ENCODE measurements at places on chromosomes 2 and 18.
A peak's percentile ranks its signal among the peaks of the same experiment; 100 is the strongest.

DNA sequence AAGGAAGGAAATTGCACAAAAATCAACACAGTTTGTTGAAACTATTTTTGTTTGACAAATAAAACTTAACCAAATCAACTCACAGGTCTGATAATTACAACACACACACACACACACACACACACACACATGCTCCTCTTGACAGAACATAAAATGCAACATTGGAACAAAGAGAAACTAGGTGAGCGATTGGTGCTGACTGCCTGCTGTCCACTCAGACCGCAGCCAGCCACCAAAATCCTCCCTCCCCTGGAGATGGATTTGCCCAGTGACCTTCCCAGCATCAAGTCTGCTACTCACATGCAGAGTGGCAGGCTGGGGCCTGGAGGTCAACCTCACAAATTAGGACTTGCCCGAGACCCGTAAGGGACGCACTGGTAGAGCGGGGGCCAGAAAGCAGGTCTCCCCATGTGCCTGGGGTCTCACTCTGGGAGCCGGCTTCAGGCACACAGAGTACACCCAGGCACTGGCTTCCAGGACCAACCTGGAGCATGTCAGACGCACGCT lies 61.4 kb downstream of the DIPK1C start:
- DNase-seq, result no peak

GRCh38 chr2:206443735-206444527 lies 599 bp downstream of the ADAM23 start:
- DNase-seq, result peak; percentile 7

- DNase-seq, result no peak
Observed at GRCh38 chr2:224780106-224780505, 63.9 kb upstream of the CCDC195 start.

DNA sequence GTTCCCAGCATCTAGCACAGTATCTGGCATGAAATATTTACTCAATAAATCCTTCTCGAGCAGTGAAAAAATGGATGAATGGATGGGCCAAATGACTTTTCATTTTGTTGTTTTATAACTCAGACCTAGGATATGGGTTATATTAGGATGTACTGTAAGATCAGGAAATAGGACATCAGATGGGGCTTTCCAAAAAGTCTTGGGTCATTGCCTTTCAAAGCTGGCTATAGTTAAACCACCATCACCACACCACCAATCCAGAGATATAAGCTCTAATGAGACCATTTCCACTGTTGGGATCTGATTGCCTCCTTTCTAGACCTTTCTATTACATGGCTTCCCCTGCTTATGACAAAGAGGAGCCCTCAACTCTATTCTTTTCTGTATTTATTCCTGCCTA lies 525.0 kb upstream of the TCF4 start:
- DNase-seq, result no peak

GRCh38 chr2:144120487-144120886 lies 399.4 kb downstream of the ZEB2 start:
- no peak for DNase-seq

GRCh38 chr2:214808981-214809750 lies at the start of gene BARD1:
Gene BARD1 (minus strand): TSS chr2:214809683. CDS start chr2:214809569, 114 bp downstream.
- DNase-seq, result peak; percentile 58

DNA sequence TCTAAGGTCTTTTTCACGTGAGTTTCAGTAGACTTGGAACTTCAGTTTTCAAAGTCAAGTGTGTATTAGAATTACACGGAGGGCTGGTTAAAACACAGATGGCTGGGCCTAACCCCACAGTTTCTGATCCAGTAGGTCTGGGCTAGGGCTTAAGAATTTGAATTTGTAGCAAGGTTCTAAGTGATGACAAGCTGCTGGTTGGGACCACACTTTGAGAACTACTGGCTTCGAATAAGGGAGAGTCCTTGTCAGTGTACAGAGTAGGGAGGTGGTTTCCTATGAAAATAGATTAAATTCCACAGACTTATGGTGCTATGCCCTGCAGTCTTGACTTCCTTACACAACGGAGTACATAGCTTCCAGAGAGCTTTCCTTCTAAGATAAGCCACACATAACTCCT lies 4.5 kb downstream of the RHOB start:
- DNase-seq, result peak; percentile 42

DNA sequence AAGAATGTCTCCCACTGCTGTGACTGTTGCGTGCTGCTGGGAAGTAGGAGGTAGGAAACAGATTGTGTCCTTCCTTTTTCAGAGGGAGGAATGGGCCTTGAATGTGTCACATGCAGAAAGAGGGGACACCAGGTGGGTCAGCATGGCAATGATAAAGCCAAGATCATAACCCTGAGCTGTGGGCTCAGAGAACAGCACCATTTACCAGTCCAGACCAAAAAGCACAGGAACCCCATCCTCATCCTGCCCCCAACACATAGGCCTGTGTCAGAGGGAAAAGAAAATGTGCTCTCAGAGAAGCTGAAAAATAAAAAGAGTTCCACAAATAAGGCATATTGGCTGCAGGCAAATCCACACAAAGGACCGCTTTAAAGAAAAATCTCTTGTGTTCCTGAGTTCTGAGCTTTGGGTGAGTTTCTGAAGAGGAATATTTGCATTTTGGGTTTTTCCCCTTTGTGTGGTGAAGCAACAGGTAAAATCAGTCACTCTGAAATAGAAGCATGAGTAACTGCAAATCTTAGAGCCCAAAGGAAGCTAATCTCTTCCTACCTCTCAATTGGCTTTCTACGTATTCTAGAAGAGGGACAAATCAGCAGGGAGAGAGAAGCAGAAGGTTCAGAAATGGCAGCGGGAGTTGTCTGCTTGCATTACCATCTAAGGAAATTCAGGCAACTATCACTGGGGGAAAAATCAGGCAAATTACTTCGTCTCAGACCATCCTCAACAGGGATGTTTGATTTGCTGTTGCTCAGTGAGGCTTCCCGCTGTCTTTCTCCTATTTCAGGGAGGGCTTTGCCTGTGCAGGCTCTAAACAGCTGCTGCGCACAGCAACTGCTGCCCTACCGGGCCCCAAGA lies 106.8 kb downstream of the BCL11A start:
- DNase-seq, result no peak

DNA sequence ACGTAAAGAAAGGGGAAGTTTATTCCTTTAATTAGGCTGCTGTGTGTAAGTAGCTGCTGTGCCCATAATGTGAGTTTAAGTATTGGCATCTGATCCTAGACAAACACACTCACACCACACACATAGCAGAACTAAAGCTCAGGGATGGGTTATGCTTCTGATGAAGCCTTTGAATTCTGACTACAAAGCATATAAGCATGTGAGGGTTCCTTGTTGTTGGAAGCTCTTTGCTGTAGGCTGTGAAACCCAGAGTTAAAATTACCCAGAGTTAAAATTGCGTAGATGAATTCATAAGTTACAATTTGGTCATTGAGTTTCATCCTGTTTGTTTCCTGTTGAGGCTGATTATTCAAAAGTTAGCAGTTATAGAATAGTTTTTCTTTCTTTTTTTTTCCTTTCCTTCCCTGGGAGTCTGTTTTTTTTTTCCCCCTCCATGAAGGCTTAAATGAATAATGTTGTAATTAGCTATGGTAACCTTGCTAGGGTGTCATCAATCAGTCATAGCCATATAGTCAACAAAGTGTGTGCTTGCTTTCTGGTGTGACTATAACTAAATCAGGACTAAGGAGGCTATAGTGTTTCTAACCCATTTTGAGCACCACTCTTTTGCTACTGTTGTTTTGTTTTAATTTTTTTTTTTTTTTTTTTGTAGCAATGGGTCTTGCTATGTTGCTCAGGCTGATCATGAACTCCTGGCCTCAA lies 426.1 kb downstream of the PARD3B start:
- no peak for DNase-seq

DNA sequence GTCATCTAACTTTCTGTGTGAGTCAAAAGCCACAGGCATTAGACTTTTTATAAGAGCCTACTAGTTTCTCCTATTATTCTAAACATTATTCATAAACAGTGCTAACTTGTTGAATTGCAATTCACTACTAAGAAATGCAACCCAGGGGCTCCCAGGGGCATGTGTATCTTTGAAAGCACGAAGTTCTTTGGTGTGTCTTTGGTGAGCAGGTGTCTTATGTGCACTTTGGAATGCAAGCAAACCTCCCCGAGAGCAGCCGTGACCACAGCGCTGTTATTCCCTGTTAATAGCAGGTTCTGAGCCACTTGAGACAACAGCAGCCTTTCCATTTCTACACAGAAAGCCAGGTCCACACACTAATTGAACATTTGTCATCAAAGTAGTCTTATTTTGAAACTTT lies 123.5 kb downstream of the PRKRA start:
- no peak for DNase-seq

All from brain microvascular endothelial cell (primary cell).